M059J (cell line): ENCODE measurements at places on chromosomes 13 and 19.
A peak's percentile ranks its signal among the peaks of the same experiment; 100 is the strongest.

DNA sequence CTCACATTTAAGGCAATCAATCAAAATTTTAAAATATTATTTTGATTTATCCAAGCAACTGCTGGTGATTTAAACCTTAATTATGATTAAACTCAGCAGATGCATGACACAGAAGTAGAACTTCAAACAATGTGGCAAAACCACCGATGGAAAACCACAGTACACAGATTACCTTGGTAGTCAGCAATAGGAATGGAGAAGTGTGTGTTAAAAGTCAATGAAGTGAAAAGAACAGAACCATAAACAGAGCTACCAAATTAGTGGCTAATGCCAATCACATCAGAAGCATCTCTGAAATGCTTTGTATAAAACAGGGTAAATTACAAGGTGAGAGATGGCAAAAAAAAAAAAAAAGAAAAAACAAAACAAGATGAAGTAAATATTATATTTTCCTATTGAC is 31.2 kb downstream of the KATNAL1 start:
- DNase-seq = peak; percentile 64

DNA sequence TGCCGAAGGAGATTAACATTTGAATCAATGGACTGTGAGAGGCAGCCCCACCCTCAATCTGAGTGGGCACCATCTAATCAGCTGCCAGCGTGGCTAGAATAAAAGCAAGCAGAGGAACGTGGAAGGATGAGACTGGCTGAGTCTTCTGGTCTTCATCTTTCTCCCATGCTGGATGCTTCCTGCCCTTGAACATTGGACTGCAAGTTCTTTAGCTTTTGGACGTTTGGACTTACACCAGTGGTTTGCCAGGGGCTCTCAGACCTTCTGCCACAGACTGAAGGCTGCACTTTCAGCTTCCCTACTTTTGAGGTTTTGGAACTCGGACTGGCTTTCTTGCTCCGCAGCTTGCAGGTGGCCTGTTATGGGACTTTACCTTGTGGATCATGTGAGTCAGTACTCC is 14.7 kb downstream of the NHLRC3 start:
- no peak for DNase-seq

- no peak for DNase-seq
These were observed 101.2 kb downstream of the TNFRSF19 start for GRCh38 chr13:23671377-23671776.

GRCh38 chr13:22874839-22875238 is 305.9 kb upstream of the SGCG start:
- DNase-seq = no peak

GRCh38 chr13:29496241-29496712 is 99.2 kb downstream of the SLC7A1 start:
- peak; percentile 49 for DNase-seq

DNA sequence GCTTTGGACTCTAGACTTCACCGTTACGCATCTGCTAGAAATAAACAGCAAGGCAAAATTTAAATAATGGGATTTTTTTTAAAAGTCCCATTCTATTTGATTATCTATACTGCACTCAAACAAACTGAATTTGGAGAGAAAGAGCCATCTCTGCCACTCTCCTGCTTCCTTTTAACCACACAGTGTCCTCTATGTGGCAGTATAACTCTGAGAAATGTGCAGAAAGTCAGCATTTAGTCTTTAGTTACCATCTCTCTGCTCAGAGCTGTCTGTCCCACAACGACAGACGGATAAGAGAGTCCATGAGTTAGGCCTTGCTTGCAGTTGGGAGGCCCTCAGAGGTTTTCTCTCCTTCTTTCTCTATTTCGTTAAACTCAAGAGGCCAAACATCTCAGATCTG is 21.2 kb downstream of the CCNA1 start:
- DNase-seq = peak; percentile 11

GRCh38 chr19:3465552-3465951 is 14.8 kb downstream of the SMIM24 start:
- DNase-seq = no peak

DNA sequence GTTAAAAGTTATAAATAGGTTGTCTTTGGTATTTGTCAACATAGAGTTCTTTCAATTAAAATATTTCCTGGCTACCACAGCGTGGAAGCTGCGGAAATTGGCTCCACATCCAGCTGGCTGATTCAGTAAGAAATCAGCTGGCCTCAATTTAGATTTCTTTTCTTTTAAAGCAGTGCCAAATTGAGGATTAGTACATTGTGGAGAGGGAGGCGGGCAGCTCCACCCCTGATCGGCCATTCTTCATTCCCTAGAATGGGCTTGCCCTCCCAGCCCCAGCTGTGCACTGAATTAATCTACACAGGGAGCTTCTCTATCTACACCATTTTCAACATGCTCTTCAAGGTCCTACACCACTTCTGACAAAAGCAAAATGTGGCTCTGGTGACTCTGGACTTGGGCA is 624.8 kb downstream of the DACH1 start:
- no peak for DNase-seq

- DNase-seq = no peak
These were observed 3.6 kb downstream of the FCHO1 start for GRCh38 chr19:17754634-17755442.

- DNase-seq = no peak
These were observed 7.4 kb downstream of the ZNF154 start for GRCh38 chr19:57701625-57702024.

DNA sequence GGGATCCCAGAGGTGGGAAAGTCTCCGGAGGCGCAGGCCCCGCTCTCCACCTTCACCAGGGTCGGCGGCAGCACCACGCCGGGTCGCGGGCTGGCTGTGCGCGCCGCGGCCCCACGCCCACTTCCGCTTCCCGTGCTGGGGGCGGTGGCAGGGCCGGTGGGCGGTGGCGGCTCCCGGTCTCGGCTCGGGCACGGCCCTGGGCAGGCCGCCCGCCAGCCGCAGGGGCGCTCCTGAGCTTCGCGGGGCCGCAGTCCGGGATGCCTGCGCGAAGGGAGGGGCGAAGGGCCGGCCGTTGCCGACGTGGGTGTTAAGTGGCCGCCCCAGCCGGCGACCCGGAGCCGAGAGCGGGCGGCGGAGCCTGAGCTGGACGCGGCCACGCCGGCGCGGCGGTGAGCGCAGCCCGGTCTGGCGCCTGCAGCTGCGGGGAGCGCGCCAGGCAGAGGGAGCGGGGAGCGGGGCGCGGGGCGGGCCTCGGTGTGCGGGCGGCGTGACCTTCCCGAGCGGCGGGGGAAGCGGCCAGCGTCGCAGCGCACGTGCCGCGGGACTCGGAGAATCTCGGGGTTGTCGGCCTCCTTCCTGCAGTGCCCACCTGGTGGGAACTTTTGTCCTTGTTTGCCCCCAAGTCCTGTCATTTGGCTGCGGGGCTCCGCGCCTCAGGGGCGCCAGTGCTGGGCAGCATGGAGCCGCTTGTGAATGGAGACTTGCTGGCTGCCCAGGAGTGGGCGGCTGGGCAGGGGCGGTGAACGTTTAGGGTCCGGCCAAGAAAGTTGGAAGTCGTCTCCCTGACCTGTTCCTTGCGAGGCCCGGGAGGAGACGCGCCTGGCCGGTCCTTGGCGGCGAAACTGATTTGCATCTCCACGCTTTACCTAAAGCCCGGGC is at the start of gene SLC25A15:
Gene SLC25A15 (plus strand): TSS at position 337 of the 879 bp plus-strand sequence. CDS start 3,616 bp downstream, outside the sequence.
- DNase-seq = peak; percentile 77

DNA sequence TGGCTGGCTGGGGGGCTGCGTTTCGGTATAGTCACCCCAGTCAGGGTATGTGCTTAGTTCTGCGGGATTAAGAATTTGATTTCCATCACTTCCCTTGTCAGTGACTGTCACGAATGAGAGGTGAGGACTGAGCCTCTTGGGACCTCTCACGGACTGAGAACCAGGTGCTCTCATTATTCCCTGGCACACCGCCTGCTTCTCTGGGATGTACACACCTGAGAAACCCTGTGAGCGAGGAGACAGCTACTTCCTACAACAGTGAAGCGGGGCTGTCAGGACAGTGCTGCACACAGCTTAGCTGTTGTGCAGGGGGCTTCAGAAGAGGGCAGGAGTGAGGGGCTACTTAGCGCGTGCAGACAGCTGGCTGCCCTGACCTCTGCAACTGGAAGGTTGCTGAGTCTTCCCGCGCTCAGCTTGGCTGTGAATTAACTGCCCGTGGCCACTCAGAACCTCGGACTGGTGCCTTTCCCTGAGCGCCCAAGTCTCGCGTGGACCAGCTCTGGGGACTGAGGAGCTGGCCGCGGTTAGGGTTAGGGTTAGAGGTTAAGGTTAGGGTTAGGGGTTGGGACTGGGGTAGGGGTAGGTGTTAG is 65.3 kb upstream of the MCF2L start:
- DNase-seq = no peak

DNA sequence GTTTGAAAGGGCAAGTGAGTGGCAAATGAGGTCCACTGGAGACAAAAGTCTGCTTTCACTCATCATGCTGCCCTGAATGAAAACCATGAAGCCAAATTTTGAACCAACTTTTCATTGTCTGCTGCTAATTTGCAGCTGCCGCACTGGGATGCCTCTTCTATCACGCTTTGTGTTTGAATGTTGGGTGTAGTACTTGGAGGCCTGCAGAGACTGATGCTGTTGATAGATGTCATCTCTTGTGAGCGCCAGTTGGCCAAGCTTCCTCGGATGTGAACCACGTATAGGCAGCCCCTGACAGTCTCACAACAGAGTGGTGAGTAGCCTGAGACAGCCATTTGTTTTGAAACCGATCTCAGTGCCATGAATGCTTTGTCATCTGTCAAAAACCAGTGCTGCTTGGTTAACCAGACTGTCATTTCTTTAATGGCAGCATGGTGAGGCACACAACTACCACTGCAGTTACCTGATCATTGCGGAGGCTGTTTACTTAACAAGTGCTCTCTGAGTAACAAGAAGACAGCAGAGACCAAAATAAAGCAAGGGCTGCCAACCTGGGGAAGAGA is 31.2 kb upstream of the SLC10A2 start:
- no peak for DNase-seq

DNA sequence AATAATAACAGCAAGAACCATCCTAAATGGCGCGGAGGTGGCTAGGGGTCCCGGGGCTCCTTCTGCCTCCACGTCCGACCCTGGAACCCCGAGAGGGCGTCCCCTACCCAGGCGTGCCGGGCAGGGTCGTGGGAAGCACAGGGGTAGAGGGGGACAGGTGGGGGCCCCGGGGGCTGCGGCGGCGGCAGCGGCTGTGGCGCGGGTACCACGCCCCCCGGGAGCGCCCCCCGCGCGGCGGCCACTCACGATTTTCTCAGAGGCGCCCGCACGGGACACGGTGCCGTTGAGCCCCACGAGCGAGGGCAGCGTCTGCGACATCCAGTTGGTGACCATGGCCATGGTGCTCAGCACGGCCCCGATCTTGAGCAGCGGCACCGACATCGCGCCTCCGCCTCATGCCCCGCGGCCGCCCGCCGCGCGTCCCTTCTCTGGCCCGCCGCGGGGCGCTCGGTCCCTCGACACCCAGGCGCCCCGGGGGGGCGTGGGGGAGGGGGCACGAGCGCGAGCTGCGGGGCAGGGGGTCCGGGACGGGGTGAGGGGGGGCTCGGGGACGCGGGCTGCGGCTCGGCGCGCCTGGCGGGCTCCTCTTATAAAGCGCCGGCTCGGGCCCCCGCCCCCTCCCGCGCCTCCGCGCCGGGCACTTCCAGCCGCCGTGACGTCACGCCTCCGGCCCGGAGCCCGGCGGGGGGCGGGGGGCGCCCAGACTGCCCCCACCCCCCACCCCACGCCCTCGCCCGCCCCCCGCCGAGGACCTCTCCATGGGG is 22.9 kb downstream of the OLFM2 start:
- no peak for DNase-seq

- DNase-seq = no peak
These were observed at the start of gene LGALS4 for GRCh38 chr19:38812841-38813320. Gene LGALS4 (minus strand): TSS chr19:38812945. CDS start chr19:38812886, 59 bp downstream.

GRCh38 chr19:8449830-8450229 is 5.1 kb downstream of the HNRNPM start:
- DNase-seq = no peak

- DNase-seq = peak; percentile 51
These were observed 621 bp downstream of the FBL start for GRCh38 chr19:39845584-39845932.

GRCh38 chr19:35545855-35546381 is 492 bp downstream of the TMEM147 start:
- peak; percentile 22 for DNase-seq

DNA sequence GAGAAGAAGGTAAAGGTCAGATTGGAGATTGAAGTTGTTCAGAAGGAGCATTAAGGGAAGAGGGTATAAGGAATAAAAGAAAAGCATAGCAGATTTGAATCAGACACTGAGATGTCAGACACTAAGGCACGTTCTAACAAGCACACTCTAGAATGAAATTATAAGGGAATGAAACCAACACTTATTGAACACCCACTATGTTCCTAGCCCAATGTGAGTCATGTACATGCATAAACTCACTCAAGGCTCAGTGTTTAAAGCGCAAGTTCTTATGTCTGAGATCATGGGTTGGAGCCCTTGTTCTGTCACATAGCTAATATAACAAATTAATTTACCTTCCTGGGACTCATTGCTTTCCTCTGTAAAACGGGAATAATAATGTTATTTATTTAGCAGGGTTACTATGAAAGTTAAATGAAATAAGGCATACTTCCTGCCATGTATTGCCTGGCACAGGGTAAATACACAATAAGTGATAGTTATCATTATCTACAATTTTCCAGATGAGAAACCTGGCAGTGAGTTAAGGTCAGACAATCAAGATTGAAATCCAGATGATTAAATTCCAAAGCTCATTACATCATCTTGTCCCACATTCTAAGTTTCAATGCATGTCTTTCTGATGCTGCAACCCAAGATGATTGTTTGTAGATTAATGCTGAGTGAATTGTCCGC is 68.3 kb upstream of the DACH1 start:
- no peak for DNase-seq

DNA sequence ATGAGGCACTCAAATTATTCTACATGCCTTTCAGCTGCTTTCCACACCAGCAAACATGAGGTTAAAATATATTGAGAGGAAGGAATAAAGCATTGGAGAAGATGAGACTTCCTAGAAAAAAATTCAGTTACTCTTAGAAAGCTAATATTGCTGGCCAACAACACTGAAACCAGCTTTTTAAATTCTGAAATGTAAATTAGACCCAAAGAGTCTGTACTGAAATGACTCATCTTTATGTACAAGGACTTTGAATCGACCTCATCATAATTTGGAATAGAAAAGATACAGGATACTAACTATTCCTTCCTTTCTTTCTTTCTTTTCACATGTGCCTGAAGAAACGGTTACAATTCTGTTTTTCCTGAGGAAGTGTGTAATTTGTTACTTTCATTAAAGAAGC is 6.5 kb upstream of the HSPH1 start:
- no peak for DNase-seq

- DNase-seq = no peak
These were observed 4.3 kb downstream of the N4BP2L1 start for GRCh38 chr13:32423592-32423991.

DNA sequence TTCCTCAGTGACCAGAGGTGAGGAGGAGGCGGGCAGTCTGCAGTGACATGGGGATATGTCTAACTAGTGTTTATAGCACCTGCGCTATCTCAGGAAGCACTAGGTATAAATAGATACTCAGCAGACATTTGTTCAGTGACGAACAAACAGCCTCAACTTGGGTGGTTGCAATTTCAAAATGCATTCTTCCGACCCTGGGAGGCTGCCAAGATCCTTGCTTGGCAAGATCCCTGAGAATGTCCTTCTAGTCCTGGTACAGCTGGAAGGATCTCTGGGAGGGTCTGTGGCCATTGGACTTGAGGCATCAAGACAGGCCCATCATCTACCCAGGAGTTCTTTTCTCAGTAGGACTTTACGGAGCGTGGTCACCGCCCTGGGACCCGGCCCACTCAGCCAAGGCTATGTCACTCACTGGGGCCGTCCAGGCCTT is 299.5 kb downstream of the ZNF536 start:
- no peak for DNase-seq
